Endothelial cell (in vitro differentiated cells): ENCODE measurements at places on chromosomes 2 and 18.

DNA sequence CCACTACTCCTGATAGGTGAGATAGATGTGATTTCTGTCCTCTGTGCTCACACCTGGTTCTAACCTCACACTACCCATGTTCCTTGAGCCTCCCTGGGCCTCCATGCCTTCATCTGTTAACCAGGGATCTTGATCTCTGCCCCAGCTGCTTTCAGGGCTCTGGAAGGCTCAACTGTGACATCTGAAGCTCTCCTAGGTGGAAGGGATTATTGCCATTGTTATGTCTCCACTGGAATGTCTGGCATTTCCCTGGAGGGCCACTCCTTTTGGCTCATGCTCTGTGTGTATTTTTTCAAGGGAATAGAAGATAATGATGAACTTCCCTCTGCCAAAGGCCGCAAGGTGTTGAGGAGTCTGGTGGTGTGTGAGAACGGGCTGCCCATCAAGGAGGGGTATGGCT lies 41.2 kb downstream of the PCARE start:
- no peak for DNase-seq

- DNase-seq: peak; percentile 46
Measured at GRCh38 chr2:238285653-238286082, 2.7 kb downstream of the PER2 start.

DNA sequence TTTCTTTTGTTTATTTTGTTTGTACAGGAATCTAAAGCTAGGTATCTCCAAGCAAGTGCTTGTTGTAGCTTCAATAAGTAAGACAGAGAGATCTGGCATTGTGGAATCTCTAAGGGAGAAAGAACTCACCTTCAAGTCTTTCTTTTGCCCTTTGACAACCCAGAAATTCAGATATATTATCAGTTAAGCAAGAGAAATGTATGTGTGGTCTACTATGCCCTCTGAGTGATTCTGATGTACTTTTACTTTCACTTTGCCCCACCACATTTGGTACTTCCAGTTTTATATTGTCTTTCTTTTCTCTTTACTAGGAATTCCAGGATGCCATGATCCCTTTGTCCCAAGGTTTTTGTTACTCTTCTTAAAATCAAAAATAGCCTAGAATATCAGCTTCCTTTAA lies 259.6 kb upstream of the PIK3C3 start:
- DNase-seq: no peak

- DNase-seq: no peak
Measured at GRCh38 chr18:6624661-6625311, 104.7 kb upstream of the ARHGAP28 start.

GRCh38 chr18:65358306-65358705 lies 392.5 kb upstream of the CDH7 start:
- no peak for DNase-seq

- DNase-seq: no peak
Measured at GRCh38 chr18:10072671-10073175, 158.9 kb downstream of the VAPA start.

- no peak for DNase-seq
Measured at GRCh38 chr2:230715201-230715600, 2.6 kb downstream of the CAB39 start.

GRCh38 chr2:32937602-32938448 lies 8.9 kb upstream of the LTBP1 start:
- no peak for DNase-seq

DNA sequence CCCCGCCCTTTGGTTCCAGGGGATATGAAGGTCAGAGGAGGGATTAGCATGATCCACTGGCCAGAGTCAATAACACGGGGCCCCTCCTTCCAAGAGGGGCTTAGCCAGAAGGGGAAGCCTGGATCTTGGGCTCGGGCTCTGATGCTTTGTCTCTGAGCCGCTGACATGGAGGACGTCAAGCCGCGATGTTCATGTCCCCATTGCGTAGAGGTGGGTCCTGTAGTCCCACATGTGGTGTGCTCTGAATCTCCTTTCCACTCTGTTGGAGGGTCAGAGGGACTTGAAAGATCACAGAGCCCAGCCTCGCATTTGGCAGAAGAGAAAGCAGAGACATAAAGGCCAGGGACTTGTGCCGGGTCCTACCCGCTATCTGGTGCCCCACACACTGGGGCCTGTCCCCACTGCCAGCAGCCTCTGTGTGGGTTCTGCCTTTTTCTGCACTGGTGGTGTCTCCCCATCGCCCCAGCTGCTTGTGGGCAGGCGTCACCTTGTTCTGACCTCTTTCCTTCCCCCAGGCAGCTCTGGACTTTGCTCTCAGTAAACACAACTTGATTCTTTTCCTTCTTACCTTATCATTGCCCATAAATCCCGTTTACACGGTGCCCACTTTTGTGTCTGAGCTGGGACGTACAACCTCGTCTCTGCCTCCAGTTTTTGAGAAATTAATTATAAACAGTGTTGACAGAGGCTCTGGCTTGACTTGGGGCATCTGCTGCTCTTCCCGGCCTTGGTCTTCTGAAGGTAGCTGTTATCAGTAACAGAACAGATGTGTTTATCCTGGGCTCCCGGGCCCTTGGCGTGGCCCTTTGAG lies 48.8 kb downstream of the SH3BP4 start:
- DNase-seq: no peak

DNA sequence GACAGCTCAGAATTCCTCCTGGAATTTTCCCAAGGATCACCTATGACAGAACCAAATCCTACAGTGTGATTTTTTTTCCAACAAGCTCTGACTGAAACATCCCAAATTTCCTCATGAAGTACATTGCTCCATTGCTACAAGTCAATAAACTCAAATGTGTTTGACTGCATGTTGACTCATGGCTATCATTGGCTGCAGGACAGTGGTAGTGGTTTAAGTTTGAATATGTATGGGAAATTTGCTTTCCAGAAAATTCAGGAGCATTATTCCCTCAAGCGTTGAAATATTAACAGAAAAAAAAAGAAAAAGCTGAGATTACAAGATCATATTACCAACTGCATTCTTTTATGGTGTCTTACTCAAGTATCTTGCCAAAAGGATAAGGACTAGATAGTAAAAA lies 402.8 kb upstream of the DSEL start:
- no peak for DNase-seq

DNA sequence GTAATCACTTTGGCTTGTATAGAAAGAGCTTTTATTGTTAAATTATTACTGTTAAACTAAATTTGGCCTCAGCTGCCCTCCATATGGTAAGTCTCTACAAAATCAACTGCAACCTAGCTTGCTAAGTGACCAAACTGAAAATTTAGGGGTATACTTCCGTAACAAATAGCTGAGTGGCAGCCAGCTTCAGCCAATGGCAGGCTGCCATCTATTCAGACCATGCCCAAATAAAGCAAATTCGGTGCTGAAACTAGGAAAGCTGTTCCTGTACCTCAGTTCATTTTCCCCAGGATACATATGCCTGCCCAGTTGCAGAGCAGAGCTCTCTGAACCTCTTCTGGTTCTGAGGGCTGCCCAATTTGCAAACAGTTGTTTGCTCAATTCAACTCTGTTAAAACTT lies 94.8 kb downstream of the EML6 start:
- DNase-seq: no peak

GRCh38 chr18:52045946-52046675 lies 293.9 kb upstream of the DCC start:
- no peak for DNase-seq

DNA sequence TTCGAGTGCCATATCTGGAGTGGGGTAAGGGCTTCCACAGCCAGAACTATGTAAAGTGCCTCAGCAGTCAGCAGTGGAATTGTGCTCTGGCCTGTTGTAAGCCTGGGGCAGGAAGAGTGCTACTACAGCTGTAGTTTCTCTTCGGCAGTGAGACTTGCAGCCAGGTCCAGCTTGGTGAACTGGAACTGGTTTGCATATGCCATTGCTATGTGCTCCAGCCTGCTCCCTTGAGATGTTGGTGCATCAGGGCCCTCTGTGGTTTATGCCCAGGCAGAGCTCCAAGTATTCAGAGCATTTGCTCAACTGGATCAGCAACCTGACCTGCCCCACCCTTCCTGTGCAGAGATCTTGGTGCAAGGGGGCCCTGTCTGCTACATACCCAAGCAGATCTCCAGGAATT lies 47.8 kb downstream of the ZNF804A start:
- DNase-seq: no peak

- no peak for DNase-seq
Measured at GRCh38 chr2:173264603-173265366, 89.9 kb upstream of the CDCA7 start.

GRCh38 chr2:67996772-67997527 lies 65.9 kb downstream of the C1D start:
- DNase-seq: no peak
